ENCODE measurements at places on chromosomes 12 and 14. TPM values are rescaled to one million over a fixed set of nuclear protein-coding genes. Genes with fewer than 3 reads are reported as not detected.

GRCh38 chr12:58966939-58967338, 46.6 kb upstream of the LRIG3 start:
- no peak for ATAC-seq

- ATAC-seq = no peak
Measured at GRCh38 chr14:23118506-23119362, at the start of gene CEBPE. CEBPE (minus strand) TSS chr14:23119255; CDS start chr14:23119091, 164 bp downstream.

- no peak for ATAC-seq
Measured at GRCh38 chr12:52976574-52977071, 27.7 kb downstream of the KRT18 start.

Gene TAS2R42
- not detected for total RNA-seq

Gene LHX5
- not detected for total RNA-seq

Gene GLI1
- total RNA-seq = 3.6 TPM

Gene KRT4
- total RNA-seq = 227 TPM
